Right ventricle myocardium inferior (tissue), 1 donor: ENCODE measurements at places on chromosomes 13 and 19. TPM values are rescaled to one million over a fixed set of nuclear protein-coding genes. Genes with fewer than 3 reads are reported as not detected.

Gene S1PR2
- 8.4 TPM for total RNA-seq

Gene SYCN
- total RNA-seq = not detected

Gene TNFSF13B
- 2.1 TPM for total RNA-seq

Gene PCSK4
- total RNA-seq = 0.89 TPM

Gene CPAMD8
- total RNA-seq = 16.0 TPM

Gene PEPD
- 32.1 TPM for total RNA-seq

Gene C13orf42
- total RNA-seq = not detected

Gene ZNF563
- total RNA-seq = 5.3 TPM

Gene KCNJ14
- total RNA-seq = 0.19 TPM

Gene CYP2A6
- not detected for total RNA-seq
